ENCODE measurements at places on chromosomes 12 and 14.

- no peak overlapping the region for H3K27ac ChIP-seq
- H3K4me3 ChIP-seq = no peak overlapping the region
- H3K4me1 ChIP-seq = peaks cover 13% of the 10 kb centered on the region
- no peak for DNase-seq
- no peaks in the 10 kb centered on the region for H3K27me3 ChIP-seq
- no peaks in the 10 kb centered on the region for H3K36me3 ChIP-seq
These were observed 27.2 kb downstream of the PROX2 start for GRCh38 chr14:74848768-74849167.

GRCh38 chr12:94805749-94806529 lies 155.6 kb upstream of the TMCC3 start:
- no peak overlapping the region for H3K4me3 ChIP-seq
- DNase-seq = no peak
- H3K4me1 ChIP-seq = no peaks in the 10 kb centered on the region
- no peak overlapping the region for H3K27ac ChIP-seq

DNA sequence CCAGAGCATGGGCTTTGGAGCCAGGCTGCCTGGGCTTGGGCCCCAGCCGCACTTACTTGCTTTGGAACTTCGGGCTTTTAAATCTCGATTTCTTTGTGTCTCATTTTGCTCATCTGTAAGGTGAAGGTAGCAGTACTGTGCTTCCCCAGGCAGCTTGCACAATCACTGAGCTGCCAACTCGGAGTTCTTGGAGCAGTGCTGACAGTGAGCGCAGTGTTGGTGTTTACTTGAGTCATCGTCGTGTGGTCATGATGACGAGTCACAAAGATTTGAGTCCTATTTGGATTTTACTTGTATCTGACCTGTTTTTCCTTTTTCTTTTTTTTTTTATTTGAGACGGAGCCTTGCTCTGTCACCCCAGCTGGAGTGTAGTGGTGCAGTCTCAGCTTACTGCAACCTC lies 31.3 kb upstream of the ATF1 start:
- no peaks in the 10 kb centered on the region for H3K27me3 ChIP-seq
- no peaks in the 10 kb centered on the region for H3K4me1 ChIP-seq
- H3K36me3 ChIP-seq = peaks cover 45% of the 10 kb centered on the region
- H3K4me3 ChIP-seq = no peak overlapping the region
- DNase-seq = no peak

DNA sequence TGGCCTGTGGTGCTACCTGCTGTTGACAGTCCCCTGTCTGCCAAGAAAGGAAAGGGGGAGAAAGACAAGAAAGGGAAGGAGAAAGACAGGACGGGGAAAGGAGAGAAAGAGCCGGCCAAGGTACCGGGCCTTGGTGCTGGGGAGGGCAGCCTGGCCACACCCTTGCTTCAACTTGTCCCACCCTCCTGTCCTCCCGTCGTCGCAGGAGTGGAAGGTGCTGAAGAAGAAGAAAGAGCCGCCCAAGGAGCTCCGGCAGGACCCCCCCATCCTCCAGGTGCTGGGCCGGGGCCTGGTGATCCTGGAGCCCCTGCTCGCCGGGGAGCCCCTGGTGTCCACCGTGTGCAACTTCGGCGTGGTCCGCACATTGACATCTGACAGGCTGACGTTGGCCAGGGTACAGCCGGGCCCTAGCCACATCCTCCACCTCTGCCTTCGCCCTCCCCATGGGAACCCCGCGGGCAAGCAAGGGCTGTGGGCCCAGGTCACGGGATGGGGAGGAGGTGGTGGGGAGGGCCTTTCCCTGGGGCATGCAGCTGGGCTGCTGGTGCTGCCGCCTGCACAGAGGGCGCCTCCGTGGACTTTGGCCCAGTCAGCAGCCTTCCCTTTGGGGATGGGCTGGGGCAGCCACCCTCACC lies 2.9 kb upstream of the B3GNT4 start:
- no peak for DNase-seq
- H3K27me3 ChIP-seq = peaks cover 26% of the 10 kb centered on the region
- no peak overlapping the region for H3K4me3 ChIP-seq
- H3K27ac ChIP-seq = no peak overlapping the region
- H3K4me1 ChIP-seq = peaks cover 25% of the 10 kb centered on the region
- no peaks in the 10 kb centered on the region for H3K36me3 ChIP-seq

GRCh38 chr14:104602933-104603325 lies 1.6 kb downstream of the TMEM179 start:
- no peaks in the 10 kb centered on the region for H3K36me3 ChIP-seq
- no peak for DNase-seq
- no peak overlapping the region for H3K27ac ChIP-seq

Measured in activated CD4-positive, alpha-beta memory T cell treated with anti-CD3 and anti-CD28 coated beads for 36 hours (primary cell).